ENCODE measurements at places on chromosomes 5 and 9.

DNA sequence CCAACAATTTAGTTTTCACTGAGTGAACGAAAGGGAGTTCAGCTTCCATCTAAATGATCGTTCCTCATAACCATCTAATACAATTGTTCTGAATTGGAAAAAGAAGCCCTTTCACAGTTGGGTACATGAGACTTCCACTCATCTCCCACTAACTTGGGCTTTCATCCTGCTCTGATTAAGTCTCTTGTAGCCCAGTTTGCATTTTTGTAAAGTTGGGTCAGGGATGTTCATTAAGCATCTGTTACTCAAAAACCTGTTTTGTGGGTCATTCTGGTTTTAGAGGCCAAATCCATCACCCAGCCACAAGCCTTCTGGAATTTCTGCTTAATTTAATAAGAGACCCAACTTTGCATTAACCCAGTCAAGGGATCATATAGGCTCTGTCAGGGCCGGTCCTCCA lies 385.3 kb downstream of the BNC2 start:
- DNase-seq: no peak

- DNase-seq: no peak
These were observed 850.2 kb upstream of the NUDT12 start for GRCh38 chr5:104412649-104413240.

DNA sequence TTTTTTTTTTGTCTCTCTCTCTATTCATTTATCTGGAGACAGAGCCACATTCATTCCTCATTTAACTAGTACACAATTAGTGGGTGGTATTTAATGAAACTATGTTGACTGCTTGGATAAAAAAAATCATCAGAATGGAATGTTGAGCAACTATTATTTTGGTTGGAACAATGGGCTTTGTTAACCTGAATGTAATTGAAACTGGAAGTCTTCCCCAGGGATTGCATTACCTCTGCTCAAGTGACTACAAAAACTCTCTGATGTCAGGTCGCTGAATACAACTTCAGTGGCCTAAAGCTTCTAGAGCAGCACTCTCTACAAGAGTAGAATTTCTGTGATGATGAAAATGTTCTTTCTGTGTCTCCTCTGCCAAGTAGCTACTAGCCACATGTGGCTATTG lies 295.8 kb downstream of the DEPDC1B start:
- DNase-seq: no peak

DNA sequence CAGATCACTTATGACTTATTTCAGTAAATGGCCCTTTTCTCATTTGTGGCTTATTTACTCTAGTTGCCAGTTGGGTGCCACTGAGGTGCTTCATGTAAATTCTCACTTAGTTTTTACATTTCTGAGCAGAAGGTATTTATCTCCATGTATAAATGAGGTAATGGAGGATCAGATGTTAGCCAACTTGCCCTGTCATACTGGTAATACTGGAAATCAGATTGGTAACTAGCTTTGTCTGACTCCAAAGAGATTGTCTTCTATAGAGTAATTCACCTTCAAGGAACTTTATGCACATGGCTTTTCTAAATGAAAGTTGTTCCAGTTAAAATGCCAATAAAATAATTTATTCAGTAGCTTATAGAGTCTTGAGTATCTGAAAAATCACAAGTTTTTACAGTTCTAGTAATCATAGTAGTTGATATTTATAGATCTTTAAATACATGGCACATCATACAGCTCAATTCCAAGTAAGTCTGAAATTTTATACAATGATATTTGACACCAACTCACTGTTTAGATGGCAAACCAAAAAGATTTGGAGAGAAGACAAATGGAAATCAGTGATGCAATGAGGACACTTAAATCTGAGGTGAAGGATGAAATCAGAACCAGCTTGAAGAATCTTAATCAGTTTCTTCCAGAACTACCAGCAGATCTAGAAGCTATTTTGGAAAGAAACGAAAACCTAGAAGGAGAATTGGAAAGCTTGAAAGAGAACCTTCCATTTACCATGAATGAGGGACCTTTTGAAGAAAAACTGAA lies 28.8 kb downstream of the RAB14 start:
- DNase-seq: no peak

- DNase-seq: peak; percentile 98
These were observed 62.7 kb upstream of the OSMR start for GRCh38 chr5:38783011-38783561.

DNA sequence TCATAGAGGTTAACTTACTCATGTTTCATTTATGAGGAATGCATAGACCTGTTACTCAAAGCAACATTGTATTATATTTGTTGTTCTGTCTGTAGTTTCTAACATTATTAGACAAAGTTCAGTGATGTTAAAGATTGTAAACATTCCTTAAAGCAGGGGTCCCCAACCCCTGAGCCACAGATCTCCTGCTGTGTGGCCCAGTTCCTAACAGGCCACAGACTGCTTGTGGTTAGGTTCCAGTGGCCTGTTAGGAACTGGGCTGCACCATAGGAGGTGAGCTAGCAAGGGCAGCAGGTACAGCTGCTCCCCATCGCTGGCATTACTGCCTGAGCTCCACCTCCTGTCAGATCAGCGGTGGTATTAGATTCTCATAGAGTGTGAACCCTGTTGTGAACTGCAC lies 181.1 kb downstream of the KDM4C start:
- no peak for DNase-seq

GRCh38 chr9:85224301-85224700 lies 517.5 kb downstream of the AGTPBP1 start:
- DNase-seq: no peak

GRCh38 chr9:93336720-93337119 lies 114.8 kb upstream of the FAM120A start:
- DNase-seq: no peak

- no peak for DNase-seq
These were observed 94.7 kb downstream of the ANGPTL2 start for GRCh38 chr9:127027694-127028093.

DNA sequence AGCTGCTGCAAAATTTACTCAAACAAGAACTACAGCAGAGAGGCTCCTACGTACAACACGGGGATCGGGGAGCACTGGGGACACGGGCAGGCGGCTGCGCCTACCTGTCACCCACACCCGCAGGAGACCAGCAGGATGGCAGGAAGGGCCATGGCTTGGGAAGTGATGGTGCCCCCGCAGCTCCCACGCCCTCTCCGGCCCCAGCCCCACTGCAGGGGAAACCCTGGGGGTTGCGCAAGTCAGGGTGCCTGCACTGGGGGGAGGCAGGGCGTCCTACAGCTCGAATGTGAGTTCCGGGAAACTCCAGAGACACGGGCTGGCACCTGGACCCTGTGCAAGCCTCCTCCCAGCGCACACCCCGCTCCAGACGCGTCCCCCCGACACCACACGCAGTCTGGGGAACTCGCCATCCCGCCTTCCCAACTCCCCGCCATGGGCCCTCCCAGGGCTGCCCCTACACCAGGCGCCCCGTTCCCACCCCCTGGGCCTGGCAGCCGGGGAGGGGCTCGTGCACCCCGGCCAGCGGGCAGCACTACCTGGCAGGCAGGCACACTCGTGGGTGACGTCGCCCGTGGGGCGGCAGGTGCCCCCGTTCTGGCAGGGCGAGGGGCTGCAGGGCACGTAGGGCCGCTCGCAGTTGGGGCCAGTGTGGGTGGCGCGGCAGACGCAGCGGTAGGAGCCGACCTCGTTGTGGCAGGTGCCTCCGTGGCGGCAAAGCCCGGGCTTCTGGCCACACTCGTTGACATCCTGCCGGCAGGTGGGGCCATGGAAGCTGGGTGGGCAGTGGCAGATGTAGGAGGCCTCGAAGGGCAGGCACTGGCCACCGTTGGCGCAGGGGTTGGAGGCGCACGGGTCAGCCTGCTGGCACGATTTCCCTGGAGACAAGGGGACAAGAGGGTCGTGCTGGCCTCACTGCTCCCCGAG lies 23.3 kb downstream of the NOTCH1 start:
- no peak for DNase-seq

- no peak for DNase-seq
These were observed 87.0 kb upstream of the BOD1 start for GRCh38 chr5:173703466-173703865.

- DNase-seq: no peak
These were observed 5.0 kb downstream of the NDUFS6 start for GRCh38 chr5:1806199-1806598.

- no peak for DNase-seq
These were observed 185.6 kb upstream of the POU5F2 start for GRCh38 chr5:93926831-93927620.

- DNase-seq: no peak
These were observed 552.5 kb upstream of the FTMT start for GRCh38 chr5:121299153-121299552.

GRCh38 chr5:1118738-1119137 lies 6.9 kb upstream of the SLC12A7 start:
- peak; percentile 24 for DNase-seq

DNA sequence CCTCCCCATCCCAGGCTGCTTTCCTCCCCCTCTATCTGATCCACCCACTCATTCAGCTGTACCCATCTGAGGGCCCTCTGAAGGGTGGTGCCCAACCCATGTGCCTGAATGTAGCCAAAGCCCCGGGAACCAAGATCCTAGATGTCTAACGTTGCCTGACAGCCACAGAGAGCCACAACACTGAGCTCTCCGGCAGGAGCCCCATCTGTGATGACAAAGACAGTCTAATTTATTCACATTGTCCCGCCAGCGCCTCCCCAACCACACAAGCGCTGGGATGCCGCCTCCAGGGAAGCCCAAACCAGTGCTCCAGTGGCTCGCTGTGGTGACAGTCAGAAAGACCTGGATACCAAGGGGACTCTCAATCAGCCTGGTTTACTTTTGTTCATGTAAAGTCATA lies 8.4 kb downstream of the IGFBPL1 start:
- no peak for DNase-seq

DNA sequence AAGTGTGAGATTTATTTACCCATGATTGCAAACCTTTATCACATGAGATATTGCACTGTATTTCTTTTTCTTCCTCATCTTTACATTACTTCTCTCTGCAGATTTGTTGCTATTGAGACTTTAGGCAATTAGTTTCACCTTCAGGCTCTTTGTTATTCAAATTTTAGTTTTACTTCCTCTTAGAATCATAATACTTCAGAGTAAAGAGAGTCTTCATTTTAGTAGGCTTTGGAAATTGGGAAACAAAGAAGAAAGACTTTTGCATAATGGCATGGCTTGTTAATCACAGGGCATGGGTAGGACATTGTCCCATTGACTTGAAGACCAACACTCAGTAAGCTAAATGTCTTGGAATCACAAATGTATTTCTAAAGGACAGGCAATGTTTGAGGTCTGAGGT lies 1.2 kb upstream of the PCDHGA5 start:
- DNase-seq: no peak

- no peak for DNase-seq
These were observed 150.4 kb downstream of the FSTL4 start for GRCh38 chr5:133461796-133462516.

GRCh38 chr9:17470036-17470813 lies 108.6 kb upstream of the SH3GL2 start:
- no peak for DNase-seq

- no peak for DNase-seq
These were observed 110.2 kb downstream of the FBXL7 start for GRCh38 chr5:15610216-15610615.

DNA sequence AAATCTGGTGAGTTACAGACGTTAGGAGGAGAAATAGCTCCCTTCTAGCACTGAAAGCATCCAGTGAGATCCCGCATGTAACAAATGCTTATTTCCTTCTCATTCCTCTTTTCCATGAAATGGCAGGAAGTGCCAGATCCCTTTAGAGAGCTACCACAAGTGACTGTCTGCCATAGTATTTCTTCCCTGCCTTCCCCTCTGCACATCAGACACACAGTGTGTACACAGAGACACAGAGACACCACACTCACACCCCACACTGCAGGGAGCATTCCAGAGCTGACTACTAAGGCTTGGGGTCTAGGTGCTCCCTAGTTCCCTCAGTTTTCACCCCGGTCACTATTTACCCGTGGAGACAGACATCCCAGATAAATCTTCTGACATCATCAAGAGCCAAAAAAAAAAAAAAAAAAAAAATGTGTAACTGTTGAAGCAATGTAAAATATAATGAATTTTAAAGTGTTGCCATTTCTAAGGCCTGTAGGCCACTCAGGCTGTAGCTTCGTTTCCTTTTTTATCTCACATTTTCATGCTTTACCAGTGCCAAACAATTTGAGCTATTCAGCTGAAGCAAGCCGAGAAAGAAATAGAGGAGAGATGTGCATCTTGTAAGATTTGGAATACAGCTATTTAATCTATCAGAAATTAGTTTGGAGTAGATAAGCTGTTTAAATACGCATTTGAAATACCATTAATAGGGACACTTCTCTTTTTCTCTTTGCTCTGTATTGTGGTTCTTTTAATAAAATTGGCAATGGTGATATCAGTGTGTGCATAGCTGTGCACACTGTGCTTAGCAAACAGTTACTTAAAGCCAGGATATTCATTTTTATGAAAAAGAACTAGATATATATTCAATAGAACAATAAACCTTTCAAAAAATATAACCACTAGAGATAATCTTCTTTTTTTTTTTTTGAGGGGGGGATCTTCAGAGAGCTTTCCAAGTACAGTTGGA lies 405.5 kb downstream of the PDE4D start:
- DNase-seq: no peak

GRCh38 chr9:14296495-14297113 lies 17.3 kb downstream of the NFIB start:
- DNase-seq: no peak

- no peak for DNase-seq
These were observed 780 bp downstream of the CDC37L1 start for GRCh38 chr9:4680173-4680525.

Data from NCI-H1105 treated with DMSO at 0.1 percent for 48 hours (cell line).